ENCODE measurements at places on chromosomes 12 and 14.

DNA sequence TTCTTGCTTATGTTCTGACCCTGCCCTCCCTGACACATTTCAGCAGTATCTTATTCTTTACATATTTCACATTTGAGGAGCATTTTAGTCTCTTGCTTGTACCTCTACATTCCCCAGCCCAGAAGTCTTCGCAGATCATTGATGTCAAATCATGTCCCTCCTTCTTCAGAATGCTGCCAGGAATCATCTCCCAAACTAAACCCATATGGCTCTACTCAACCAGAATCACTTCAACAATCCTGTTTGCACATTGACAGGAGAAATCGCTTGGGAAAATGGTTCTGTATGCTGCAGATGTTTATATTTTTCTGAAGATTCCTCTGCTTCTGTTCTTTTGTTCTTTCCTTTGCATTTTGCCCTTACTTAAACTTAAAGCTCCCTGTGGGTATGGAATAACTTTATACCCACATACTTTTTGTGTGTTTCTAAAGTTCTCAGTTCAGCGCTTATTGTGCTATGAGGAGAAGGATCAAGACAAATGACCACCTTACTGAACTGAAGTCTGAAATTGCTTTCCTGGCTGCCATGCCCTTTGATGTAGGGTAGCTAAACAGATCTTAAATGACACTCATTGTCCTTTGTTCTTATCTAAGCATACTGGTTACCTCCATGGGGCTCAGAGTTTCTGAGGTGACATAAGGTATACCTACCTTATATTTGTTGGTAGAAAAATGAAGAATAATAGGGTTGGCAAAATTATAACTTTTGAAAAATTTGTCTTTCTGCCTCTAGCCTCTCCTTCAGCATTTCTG, 134.6 kb downstream of the SLC25A21 start:
- DNase-seq = no peak

DNA sequence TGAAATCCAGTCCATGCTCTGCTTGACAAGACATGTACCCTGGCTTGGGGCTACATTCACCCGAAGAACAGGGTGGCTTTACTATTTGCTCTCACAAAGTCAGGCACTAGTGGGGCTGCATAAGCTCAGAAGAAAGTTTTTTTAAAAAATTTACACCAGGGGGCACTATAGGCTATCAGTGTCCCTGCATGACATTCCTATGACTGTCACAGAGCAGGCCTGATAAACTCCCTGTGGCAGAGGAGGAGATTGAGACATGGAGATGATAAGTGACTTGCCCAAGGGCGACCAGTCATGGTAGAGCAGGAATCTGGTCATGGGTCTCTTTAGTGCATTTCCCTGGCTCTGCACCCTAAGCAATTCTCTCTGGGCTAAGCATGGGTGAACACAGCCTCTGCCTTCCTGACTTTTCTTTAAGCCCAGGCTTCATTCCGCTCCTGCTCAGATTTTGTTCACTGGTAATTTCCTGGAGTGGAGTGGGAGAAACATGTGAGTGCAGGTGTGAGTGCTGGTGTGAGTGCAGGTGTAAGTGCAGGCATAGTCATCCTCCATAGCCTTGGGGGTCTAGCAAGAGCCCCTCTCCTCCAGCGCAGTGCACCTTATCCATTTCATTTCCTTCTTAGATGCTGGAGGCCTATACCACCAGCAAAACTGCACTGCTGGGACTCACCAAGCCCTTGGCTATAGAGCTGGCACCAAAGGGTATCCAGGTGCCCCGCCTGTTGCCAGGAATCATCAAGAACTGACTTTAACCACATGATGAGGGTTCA, 91.6 kb downstream of the DHRS2 start:
- DNase-seq = no peak

GRCh38 chr12:92111256-92111655, 34.4 kb downstream of the BTG1 start:
- DNase-seq = no peak

DNA sequence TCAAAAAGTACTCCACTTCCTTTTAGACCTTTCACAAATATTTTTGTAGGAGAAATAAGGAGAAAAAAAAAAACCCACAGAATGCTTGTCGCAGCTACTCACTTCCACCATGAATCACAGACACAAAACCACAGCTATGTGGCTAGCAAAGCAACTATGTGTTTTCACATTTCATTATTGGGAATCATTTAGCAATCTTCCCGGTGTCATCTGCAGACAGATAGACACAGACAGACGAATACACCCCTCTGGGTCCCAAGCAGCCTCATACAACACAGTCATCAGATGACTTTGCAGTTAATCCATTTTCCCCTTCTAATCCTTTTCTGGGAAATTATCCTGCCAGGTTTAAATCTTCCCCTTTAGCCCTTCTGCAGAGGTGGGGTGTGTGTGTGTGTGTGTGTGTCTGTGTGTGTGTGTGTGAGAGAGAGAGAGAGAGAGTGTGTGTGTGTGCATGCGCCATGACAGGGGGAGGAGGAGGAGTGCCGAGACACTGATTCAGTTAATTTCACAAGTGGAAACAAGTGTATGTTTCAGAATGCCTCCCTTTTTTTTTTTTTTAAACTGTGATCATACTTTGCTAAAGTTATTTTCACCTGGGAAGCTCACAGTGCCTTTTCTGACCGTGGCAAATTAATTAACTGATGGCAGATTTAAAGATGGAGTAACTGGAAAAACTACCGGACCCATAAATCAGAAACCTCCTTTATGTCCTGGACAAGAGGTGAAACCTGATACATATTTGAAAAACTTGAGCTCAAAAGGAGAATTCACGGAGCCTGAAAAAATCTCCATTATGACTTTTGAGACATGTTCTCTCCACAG, 39.9 kb downstream of the LTBP2 start:
- no peak for DNase-seq

DNA sequence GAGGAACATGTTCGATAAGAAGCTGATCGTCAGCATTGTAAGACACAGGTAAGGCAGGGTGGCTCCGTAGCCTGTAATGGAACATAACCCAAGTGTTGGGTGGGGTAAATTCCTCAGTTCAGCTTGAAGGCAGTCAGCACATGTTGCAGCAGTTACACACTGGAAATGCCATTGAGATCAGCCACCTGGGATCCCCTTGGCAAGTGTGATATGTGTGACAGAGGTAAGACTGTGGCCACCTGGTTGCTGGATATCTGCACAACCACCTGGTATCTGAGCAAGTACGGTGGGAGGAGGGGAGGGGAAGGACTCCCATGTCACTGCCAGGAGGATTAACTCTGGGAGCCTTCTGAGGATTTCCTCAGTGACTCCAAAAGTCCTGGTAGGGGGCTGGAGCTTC, 158.0 kb upstream of the CAND1 start:
- DNase-seq = no peak

DNA sequence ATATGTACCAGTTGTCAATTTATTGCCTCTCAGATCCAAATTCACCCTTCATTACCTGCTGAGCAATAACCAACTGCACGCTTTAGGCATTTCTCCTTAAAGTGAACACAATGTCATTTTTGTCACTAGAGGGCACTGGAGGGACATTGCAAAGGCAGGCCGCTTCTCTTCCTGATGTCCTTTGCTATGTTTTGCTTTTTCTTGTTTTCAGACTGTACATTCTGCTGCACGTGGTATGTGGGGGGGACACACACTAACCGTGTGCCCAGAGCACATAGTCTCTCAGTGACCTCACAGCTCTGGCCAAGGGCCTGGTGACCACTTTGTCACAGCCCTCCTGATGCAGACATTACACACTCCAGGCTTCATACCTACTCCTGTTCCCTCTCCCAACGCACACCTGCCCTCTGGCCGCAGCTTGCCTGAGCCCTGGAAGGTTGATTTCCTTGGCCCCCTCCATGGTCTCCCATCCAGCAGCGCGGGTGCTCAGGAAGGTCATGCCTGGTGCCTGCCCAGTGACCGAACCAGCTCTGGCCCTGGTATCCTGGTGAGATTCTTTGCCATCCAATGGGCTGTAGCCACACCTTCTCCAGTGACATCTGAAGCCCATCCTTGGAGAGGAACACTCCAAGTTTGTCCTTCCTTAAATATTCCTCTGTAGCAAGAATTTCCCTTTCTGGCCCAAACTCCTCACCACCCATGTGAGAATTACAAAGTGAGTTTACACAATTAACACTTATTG, 39.9 kb downstream of the MYO1H start:
- no peak for DNase-seq

All from GM06990 (cell line).